Endothelial cell (in vitro differentiated cells): ENCODE measurements at places on chromosomes 2 and 18. TPM values are rescaled to one million over a fixed set of nuclear protein-coding genes. Genes with fewer than 3 reads are reported as not detected.
A peak's percentile ranks its signal among the peaks of the same experiment; 100 is the strongest.

Gene SULT1C3
- not detected for total RNA-seq

Gene SLC35G4
- total RNA-seq = not detected

Gene SGPP2
- total RNA-seq = not detected

Gene PROKR1
- total RNA-seq = 0.38 TPM

Gene RFX8
- 5.0 TPM for total RNA-seq

GRCh38 chr18:59918997-59919396 is 19.2 kb downstream of the PMAIP1 start:
- no peak overlapping the region for H3K4me3 ChIP-seq
- H3K36me3 ChIP-seq = no peaks in the 10 kb centered on the region
- H3K4me1 ChIP-seq = no peaks in the 10 kb centered on the region
- H3K27ac ChIP-seq = no peak overlapping the region

GRCh38 chr2:25566094-25566493 is 107.3 kb downstream of the DTNB start:
- no peaks in the 10 kb centered on the region for H3K36me3 ChIP-seq
- H3K27me3 ChIP-seq = peaks cover 1% of the 10 kb centered on the region
- H3K4me1 ChIP-seq = peaks cover 9% of the 10 kb centered on the region
- no peak overlapping the region for H3K4me3 ChIP-seq

DNA sequence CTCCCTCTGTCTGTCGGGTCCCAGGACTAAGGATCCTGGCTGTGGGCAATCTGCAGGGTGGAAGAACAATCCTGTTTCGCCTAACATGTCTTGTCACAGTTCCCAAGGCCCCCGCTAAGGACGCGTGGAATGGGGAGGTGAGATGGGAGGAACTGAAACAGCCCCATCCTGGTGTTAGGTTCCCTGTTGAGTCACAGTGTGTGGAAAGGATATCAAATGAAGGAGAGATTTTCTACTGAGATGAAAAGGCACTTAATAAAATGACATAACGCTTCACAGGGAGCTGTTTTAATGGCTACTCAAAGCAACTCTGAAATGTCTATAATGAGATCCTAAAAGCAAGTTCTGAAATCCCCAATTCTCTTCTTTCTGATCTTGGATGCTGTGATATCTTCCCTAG is 52.5 kb downstream of the RAB31 start:
- peaks cover 15% of the 10 kb centered on the region for H3K36me3 ChIP-seq
- no peak for DNase-seq
- H3K27ac ChIP-seq = no peak overlapping the region
- no peak overlapping the region for H3K4me3 ChIP-seq

DNA sequence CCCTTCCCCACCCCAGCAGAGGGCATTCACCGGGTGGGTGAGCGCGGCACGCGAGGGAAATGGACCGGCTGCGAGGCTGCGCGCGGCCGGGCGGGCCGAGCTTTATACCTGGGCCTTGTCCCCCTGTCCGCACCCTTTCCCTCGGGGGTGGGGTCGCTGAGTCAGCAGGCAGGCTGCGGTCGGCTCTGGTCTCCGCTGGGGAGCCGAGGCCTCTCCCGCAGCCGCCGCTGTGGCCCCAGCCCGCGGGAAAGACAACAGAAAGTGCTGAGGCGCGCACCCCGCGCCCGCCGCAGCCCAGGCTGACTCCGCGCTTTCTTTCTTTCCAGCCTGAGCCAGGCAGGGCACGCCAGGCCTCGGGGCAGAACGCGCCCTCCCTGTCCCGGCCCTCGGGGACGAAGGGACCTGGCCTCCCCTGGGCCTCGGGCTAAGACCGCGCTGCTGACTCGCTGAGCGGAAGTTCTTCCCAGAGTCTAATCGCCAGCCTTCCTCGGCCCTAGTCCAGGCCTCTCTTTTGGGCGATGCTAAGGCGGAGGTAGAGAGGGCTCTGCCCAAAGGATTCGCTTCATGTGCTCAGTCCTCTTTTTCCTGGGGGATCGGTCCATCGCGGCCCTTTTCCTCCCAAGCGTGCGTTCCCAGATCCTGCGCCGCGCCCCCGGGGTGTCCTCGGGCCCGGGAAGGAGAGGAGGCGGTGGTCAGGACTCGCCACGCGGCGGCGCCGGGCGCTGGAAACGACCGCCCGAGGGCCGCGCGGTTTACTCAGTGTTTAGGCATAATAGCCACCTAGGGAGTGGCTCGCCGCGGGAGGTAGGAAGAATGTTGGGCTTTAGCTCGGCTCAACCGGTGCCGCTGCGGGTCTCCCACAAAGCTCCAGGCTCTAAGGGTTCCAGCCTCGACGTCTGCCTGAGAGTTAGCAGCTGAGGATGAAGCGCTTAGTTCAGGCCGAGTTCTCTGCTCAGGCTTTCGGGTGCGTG is at the start of gene CRYBA2:
Gene CRYBA2 (minus strand): TSS at position 78 of the 971 bp plus-strand sequence. CDS start 246 bp downstream, outside the sequence.
- DNase-seq = peak; percentile 18
- no peaks in the 10 kb centered on the region for H3K4me1 ChIP-seq
- H3K4me3 ChIP-seq = no peak within 1 kb of the TSS
- H3K27me3 ChIP-seq = peaks cover 46% of the 10 kb centered on the region

- no peak overlapping the region for H3K27ac ChIP-seq
- DNase-seq = no peak
- H3K4me1 ChIP-seq = no peaks in the 10 kb centered on the region
These were observed 469.0 kb upstream of the SALL3 start for GRCh38 chr18:78510636-78511035.

GRCh38 chr2:230144355-230144754 is 75.4 kb downstream of the SP110 start:
- no peaks in the 10 kb centered on the region for H3K27me3 ChIP-seq
- H3K27ac ChIP-seq = no peak overlapping the region
- DNase-seq = no peak
- H3K4me1 ChIP-seq = no peaks in the 10 kb centered on the region
- no peak overlapping the region for H3K4me3 ChIP-seq
